ENCODE measurements at places on chromosomes 2 and 18.
A peak's percentile ranks its signal among the peaks of the same experiment; 100 is the strongest.

- peak; percentile 91 for DNase-seq
These were observed 130.1 kb downstream of the OLA1 start for GRCh38 chr2:174117951-174118930.

GRCh38 chr18:59927246-59927825, 27.5 kb downstream of the PMAIP1 start:
- no peak for DNase-seq

DNA sequence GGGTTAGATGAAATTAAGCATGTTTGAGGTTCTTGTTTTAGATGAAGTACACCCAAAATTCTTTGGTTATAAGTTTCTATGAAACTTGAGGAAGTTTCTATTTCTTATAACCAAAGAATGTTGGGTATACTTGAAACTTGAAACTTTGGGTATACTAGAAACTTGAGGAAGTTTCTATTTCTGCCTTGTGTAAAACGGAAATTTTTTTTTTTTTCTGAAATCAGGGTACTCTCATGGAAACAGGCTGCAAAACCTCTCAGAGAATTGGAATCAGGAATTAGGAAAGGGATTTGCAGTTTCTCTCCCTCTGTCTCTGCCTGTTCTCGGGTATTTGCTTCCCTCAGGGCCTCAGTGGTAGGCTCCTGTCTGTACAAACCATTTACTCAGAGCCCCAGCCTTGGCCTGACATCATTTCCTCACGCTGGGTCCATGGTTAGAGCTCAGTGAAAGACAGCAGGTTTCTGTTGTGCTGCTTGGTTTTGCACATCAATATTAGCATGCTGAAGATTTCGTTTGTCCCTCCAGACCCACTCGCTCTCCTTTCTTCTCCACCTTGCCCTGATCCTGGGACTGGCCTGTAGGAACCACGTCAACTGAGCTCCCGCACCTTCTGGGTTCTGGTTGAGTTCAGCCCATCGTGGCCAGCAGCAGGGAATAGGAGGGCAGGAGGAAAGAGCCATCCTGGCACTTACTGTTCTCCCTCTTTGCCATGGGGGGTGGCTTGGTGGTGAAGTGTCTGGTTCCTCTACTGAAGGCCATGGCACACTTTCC, 106.4 kb downstream of the POLR1A start:
- DNase-seq, result peak; percentile 72

- peak; percentile 70 for DNase-seq
These were observed 140.7 kb downstream of the ZNF516 start for GRCh38 chr18:76354348-76354747.

- DNase-seq, result peak; percentile 73
These were observed 4.4 kb upstream of the RMC1 start for GRCh38 chr18:23498877-23499276.

- DNase-seq, result no peak
These were observed 6.7 kb downstream of the GBX2 start for GRCh38 chr2:236161531-236161930.

DNA sequence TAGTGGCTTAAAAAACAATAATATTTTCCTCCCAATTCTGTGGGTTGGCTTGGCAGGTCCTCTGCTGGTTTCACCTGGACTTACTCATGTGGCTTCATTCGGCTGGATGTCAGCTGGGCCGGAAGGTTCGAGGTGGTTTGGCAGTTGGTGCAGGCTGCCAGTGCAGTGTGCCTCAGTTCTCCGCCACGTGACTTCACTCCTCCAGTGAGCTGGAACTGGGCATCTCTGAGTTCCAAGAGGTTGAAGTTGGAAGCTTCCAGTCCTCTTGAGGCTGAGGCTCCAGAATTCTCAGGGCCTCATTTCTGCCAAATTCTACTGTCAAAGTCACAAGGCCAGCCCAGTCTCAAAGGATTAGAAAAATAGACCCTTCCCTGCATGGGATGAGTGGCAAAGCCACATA, 83.4 kb upstream of the B3GNT7 start:
- DNase-seq, result no peak

DNA sequence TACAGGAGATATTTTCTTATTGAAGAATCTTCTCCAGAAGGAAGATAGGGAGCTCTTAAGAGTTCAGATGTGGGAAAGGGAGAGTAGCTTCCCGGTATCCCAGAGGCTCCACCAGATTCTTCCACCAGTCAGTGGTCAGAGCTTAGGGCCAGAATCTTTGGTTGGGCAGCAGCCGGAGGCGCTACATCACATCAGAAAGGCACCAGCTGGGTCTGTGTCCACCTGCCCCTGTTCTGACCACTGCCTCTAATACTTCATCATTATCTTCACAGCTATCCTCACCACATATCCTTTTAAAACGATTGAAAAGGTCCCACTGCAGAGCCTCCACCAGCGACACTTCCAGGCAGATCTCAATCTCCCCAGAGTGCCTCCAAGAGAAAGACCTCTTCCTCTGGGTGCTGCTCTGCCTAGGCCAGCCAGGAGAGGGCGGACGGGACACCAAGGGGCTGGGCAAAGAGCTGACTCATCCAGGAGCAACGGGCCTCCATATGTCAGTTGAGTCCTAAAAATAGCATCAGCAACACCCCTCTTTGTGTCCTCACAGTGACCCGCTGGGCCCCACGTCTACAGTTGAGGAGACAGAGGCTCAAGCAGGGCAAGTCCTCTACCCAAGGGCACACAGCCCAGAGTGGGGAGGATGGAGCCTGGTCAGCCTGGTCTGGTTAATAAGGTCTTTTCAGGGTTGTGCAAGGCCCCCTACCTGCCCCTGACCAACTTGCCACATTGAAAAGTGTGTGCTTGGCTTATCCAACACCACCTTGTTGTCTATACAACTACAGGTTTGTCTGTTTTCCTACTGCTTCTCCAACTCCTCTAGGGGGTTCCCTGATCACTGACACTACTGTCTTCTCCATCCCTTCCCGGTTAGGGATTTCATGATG, 81.2 kb downstream of the ADD2 start:
- peak; percentile 95 for DNase-seq

DNA sequence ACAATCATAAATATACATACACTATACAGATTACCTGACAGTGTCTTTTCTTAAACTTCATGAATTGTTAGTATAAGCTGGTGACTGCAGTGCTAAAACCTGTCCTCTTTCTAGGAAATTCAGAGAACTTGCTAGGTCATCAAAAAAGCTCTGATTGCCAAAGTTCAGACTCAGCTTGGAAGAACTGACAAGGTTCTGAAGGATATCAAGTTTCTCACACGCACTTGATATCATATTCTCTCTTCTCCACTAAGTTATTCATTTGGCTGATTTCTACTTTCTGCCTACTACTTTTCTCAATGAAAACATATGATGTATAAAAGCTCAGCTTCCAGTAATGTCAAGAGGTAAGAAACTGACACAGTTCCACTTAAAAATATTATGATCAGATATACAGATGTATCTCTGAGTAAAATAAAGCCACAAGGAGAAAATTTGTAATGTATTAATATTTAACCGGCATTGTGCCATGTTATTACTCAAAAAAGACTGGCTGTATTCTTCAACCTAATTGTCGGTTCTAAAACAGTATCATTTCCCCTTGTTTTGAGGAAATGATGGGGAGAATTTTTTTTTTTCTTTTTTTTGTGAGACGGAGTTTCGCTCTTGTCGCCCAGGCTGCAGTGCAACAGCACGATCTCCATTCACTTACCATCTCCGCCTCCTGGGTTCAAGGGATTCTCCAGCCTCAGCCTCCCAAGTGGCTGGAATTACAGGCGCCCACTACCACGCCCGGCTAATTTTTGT, 2.4 kb downstream of the OSBPL1A start:
- DNase-seq, result peak; percentile 24

DNA sequence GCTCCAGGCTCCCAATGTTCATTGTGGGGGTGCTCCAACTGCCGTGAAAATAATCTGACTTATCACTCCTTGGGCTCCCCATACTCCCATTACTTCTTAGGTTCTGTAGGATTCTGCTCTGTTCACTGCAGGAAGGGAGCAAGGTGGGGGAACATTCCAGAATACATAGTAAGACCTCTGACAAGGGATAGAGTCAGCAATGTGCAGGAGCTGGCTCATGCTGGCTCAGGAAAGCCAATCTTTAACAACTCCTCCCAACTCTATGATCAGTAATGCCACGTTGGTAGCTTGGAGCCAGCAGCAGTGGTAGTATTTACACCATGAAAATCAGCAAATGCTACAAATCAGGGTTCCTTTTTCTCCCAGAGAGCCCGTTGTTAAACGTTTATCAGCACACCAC, 44.4 kb downstream of the FECH start:
- peak; percentile 72 for DNase-seq

DNA sequence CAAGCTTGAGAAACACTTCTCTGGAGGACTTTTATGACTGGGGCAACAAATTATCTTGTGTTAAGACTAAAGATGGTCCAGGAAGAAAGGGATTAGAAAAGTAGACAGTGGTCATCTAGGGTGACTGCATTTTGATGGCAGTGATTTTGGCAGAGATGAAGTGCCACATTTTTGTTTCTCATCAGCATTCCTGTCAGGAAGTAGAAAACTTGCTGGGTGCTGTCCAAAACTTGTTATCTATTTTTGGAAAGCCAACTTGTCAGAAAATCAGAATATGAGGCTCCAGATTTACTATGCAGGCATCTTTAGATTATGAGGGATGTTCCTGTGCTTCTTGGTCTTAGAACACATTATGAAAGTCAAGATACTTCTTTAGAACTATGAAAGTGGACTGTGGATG, 29.0 kb upstream of the CALCRL start:
- DNase-seq, result peak; percentile 30

Data from fibroblast of skin of right biceps (primary cell).